Stimulated activated CD4-positive, alpha-beta T cell treated with anti-CD3 and anti-CD28 coated beads, Interleukin-2, amount 100 ng/mL, for 24 hours (primary cell): ENCODE measurements at places on chromosomes 7 and 10.
A peak's percentile ranks its signal among the peaks of the same experiment; 100 is the strongest.

DNA sequence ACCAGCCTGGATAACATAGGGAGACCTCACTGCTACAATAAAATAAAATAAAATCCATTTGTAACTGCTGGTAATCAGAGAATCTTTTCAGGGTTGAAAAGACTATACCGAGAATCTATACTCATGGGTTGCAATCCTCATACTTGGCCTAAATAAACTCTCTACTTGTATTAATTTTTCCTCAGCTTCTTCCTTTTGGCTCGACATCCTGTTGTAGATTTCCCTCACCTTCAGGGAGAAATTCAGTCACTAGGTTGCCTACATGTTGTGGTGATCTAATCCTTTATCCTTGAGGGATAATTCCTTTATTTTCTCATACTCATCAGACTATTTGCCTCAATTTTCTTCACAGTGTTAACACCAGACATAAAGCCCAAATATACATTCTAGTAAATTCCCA is 1093.4 kb downstream of the SORCS3 start:
- no peak for DNase-seq

- DNase-seq = no peak
Observed at GRCh38 chr7:21898265-21898930, 47.3 kb downstream of the CDCA7L start.

- DNase-seq = no peak
Observed at GRCh38 chr7:114141415-114141814, 222.6 kb upstream of the PPP1R3A start.

DNA sequence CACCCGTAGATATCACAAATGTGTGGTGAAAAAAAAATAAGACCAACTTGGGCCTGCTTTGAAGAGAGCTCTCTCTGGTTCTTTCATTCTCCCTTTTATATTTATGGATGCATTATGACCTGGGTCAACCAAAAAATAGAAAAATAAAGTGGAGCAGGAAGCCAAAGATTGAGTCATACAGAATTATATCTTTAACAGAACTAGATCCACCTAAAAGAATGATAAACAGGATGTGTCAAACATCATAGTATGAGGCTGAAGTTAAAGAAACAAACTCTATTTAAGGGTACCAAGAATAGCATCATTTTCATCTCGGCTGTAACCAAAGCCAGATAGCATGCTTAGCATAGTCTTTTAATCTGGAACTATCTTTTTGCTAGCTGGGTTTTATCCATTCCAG is 28.8 kb upstream of the NMT2 start:
- DNase-seq = no peak

GRCh38 chr7:90828601-90829000 is 232.5 kb downstream of the CDK14 start:
- DNase-seq = no peak

GRCh38 chr10:34641913-34642558 is 173.1 kb downstream of the PARD3 start:
- DNase-seq = no peak

DNA sequence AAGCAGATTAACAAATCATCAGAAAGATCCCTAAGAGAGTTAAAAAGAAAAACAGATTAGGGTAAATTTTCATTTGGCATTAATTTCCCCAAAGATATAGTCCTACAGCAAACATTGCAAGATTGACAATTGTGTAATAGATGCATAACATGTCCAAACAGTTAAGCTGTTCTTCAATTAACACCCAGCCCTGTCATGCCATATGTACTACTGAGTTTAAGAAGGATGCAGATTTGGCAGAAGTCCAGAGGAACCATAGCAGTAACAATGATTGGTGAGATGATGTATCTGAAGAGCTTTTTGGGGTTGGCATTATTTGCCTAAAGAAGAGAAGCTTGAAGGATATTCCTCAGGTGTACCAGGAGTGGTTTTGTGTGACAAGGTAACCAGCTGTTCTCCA is 287.6 kb downstream of the LRMDA start:
- no peak for DNase-seq

- DNase-seq = no peak
Observed at GRCh38 chr7:115340828-115341227, 418.9 kb downstream of the MDFIC start.

DNA sequence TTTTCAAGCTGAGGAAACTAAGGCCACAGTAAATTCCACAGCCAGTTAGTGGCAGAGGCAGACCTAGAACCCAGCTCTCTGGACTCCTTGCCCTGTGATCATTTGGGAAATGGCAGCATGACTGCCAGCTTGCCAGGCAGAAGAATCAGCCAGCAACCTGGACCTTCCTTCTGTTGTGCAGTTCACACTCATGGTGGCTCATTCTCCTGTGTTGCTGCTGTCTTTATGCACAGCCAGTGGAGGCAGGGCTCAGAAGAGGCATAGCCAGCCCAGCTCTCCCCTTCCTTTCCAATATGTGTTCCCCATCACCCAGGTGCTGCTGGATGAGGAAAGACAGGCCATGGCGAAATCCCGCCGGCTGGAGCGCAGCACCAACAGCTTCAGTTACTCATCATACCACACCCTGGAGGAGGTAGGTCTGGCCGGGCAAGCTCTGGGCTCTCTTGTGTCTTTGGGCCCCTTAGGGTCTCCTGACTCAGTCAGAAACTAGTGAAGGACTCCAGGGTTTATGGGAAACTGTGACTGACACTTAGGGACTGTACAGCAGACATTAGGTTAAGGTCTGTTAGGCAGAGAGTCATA is 14.8 kb downstream of the CPA5 start:
- no peak for DNase-seq

DNA sequence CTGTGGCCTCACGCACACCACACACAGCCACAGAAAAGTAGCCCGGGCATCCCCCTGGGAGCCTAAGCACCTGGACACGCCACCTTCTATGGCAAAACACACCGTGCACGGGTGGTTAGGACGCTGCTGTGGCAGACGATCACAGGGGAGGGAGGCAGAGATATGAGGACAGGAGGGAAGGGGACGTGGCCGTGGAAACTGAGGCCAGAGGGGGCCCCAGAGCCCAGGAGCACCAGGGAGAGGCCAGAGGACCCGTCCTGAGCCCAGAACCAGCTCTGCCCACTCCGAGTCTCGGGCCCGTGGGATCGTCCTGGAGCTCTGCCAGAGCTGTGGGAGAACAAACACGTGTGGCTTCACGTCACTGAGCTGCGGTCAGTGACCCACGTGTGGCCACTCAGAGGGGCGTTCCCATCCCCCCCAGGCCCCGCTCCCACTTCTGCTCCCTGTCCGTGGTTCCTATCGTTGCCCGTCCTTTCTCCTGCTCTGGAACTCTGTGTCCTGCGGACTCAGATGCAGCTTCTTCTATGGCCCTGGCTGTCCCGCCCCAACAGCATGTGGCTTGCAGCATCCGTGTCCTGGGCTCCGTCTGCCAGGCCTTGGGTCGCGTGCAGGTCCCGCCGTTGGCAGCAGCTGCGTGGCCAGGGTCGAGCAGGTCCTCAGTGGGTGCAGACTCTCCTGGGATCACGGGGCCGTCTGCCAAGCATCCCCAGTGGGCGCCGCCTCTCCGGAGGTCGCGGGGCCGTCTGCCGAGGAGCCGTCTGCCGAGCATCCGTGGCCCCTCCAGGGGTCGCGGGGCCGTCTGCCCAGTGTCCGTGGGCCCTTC is 31.0 kb downstream of the GET4 start:
- no peak for DNase-seq

GRCh38 chr7:11332186-11332864 is 358.7 kb downstream of the PHF14 start:
- DNase-seq = no peak

GRCh38 chr7:75854233-75854632 is 24.6 kb upstream of the RHBDD2 start:
- DNase-seq = no peak

DNA sequence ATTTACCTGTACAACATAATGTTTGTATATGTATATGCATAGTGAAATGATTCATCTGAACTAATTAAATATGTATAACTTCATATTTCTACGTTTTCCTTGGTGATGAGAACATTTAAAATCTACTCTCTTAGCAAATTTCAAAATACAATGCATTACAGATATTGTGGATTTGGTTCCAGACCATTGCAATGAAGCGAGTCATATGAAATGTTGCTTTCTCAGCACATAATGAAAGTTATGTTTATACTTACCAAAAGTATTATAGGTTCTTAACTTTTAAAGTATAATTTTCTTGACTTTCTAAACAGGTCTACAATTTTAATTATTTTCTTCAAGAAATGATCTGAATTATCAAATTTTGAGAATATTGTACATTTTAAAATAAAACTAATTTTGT is 189.2 kb downstream of the CSTF2T start:
- DNase-seq = no peak

DNA sequence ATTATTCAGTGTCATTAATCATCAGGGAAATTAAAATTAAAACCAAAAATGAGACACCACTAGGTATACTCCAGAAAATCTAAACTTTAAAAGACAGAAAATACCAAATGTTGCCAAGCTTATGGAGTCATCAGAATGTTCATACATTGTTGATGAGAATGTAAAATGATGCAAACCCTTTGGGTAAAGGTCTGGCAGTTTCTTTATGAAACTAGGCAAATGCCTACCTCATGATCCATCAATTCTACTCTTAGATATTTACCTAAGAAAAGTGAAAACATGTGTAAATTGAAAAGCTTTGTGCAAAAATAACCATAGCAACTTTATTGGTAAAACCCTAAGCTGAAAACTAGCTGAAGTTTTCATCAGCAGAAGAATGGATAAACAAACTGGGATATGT is 329.5 kb upstream of the MEOX2 start:
- no peak for DNase-seq

GRCh38 chr7:88044069-88044468 is 110.0 kb downstream of the ADAM22 start:
- DNase-seq = no peak

- DNase-seq = no peak
Observed at GRCh38 chr7:97019710-97020225, 4.9 kb downstream of the DLX5 start.

DNA sequence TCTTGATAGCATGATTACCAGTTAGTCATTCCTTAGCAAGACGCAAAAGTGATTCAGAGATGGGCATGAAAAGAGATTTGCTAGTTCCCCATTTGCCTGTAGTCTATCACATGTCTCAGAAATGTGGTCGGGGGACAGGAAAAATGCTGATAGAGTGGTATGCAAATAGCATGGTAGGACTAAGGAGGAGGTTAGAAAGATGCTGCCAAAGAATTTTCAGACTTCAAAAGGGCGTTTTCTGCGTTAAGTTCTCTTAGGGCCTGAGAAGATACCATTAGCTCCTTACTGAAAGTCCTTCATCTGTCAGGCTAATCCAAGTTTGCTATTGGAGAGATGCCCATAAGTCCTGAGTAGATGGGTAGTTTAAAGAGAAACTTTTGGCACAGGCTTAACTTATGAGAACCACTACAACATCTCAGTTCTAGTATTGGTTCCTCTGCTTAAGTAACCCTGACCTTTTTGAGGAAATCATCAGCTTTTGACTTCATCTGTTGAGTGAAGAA is 2.7 kb downstream of the CALD1 start:
- no peak for DNase-seq

- no peak for DNase-seq
Observed at GRCh38 chr7:17559388-17559787, 260.9 kb downstream of the AHR start.

DNA sequence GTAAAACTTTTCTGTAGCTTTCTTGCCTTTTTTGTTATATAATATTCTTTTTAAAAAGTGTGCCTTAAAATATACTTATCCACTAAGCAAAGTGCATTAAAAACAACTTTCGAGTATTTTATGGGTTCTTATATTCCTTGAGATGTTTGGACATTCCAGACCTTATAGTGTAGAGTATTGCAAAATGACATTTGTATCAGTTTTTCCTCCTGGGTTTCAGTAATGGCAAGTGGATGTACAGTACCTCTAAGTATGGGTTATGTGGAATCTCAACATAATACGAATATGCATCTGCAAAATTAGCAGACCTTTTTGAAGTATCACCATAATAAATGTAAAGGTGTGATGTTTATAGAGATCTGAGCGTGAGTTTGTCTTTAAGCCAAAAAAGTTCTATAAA is 2.7 kb downstream of the CDK13 start:
- no peak for DNase-seq

DNA sequence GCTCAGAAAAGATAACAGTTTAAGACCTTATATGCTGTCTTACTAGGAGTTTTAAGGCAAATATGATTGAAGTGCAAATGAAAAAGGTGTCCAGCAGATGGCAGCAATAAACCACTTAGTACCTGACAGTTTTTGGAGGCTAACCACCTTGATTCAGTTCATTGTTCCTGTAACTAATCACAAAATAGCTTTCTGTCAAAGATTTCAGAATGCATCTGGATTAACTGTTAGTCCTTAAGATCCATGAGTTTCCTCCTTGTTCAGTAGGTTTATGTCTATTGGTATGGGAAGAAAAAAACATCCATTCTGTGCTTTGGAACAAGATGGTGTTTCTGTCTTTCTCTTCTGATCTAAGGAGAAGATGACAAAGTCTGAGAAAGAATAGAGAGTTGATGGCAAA is 46.6 kb downstream of the CCSER2 start:
- DNase-seq = peak; percentile 48

GRCh38 chr10:131896403-131896802 is 4.4 kb upstream of the PPP2R2D start:
- DNase-seq = no peak

- no peak for DNase-seq
Observed at GRCh38 chr7:8278183-8278582, 16.2 kb upstream of the ICA1 start.

DNA sequence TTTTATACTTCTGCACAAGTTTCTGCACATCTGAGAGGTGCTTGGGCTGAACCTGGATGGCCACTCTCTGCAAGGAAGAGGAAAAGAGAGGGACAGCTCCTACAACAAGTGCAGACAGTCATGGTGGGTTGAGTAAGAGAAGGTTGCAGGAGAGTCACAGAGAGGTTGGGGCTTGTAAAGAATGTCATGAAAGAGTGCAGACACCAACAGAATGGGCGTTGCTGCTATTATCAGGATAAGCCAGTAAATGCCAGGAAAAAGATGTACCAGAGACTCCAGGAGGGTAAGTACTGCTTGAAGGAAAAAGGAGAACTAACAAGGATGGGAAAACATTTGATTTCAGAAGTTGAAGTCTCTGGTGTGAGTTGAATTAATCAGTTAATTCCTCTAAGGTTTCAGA is 77.8 kb upstream of the NRP1 start:
- no peak for DNase-seq

DNA sequence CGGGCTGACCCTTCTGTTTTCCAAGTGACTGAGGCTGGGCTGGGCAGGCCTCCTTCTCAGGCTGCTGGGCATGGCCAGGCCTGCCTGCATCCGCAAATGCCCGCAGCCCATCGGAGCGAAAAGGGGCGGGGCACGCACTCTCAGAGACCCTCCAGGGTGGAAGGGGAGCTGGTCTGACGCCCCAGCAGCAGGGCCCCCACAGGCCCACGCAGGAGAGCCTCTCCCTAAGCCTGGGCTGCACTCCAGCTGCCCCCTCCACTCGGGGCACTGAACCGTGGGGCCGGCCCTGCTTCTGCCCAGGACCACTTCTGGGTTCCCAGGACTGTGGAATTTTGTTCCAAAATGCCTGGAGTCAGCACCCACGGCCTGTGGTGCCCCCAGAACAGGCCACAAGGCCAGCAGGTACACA is 9.3 kb downstream of the ADAP1 start:
- no peak for DNase-seq

DNA sequence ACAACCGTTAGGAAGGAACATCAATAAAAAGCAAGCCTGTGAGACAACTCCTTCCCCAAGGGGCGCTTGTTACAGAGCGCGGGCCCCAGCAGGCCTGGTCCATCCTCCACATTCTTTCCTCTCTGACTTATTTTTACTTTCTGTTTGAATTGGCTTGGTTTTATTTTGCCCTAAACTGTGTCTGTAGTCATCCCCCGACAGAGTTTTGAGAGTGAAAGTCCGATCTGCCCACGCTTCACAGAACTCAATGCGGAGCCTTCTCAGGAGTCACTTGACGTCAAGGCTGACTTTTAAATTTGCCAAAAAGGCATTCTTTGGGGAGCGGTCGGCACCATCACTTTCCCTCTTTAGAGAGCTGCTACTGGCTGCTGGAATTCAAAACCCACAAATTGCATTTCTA is 150.1 kb upstream of the KLF6 start:
- DNase-seq = peak; percentile 77
